ENCODE measurements at places on chromosomes 7 and 10.

DNA sequence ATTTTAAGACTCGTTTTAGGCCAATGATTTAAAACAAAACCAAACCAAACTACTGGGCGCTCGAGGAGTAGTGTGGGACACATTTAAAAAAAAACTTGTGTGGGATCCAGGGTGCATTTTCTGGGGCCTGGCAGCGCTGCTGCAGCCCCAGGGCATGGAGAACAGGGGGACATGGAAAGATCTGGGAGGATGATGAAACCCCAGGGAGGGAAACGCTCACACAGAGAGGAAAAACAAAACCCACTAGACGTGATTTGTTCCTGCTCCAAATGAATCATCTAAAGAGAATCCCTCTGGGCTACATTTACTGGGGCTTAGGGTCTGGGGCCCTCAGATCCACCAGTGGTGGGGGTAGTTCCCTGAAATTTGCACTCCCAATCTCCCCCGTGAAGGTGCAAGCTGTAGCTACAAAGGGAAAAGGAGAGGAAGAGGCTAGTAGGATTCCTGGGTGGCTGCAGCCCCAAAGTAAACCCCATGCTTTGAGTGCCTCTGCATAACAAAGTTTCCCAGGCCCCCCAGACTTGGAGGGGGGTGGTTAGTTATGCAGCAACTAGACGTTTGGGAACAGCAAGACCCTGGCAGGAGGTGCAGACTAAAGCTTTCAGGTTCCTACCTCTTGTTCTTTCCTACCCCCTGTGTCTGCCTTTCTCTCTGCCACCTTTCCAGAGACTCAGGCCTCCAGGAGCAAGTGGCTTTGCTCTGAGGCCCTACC, 14.5 kb upstream of the HOXA13 start:
- DNase-seq = no peak

DNA sequence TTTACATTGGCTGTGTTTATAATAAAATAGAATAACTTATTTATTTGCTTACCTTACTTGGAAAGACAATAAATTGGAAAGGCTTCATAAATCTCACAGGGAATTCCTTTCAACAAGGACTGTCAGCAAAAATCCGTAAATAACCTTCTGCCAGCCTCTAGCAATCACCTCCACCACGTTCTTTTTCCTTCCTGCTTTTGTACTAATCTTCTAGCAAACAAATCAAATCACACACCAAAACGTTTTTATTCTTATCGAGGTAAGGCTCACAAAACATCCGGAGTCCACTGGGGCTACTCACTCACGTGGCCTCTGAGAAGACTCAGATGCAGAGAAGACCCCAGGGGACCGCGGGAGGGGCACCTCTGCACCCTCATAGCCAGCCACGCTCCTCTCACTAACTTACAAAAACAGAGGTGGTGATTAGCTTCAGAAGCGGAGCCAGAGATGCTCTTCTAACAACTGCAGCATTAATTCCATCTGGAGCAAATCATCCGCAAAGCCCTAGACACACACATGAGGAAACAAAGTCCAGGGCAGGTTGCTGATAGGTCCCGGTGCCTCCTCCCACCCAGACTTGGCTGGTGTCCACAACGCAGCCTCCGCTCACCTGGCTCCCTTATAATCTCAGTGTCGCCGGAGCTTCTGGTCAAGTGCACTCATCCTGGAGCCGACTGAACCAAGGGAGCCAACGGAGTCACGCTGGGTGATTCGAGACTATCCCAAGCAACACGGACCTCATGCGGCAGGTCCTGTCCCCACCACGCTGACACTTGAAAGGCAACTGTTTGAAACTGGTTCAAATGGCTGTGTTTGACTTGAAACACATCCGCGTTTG, 22.5 kb downstream of the CTBP2 start:
- no peak for DNase-seq

DNA sequence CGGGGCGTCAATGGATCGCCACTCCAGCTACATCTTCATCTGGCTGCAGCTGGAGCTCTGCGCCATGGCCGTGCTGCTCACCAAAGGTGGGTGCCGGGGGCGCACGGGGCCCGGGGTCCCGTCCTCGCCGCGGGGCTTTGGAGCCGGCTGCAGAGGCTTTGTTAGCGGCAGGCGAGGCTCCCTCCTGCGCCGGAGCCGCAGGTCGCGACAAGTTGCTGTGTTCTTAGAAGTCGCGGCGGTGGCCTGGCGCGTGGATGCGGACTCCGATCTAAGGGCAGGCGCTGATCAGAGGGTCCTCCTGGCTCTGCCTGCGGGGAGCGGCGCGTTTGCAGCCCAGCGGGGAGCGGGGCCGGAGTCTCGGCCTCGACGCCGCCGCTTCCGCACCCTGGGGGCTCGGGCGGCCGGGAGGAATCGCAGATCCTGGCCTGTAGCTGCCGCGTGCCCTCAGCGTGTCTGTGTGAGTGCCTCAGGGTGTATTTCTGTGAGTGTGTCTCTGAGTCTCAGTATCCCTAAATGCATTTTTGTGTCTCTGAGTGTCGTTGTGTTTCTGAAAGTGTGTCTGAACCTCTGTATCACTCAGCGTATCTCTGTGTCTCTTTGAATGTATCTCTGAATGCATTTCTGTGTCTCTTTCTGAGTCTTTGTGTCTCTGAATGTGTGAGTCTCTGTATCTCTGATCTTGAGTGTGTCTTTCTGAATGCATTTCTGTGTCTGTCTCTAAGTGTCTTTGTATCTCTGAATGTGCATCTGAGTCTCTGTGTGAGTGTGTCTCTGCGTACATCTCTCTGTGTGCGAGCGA, 766 bp downstream of the BAMBI start:
- peak; percentile 11 for DNase-seq

GRCh38 chr10:122669842-122670241, 29.8 kb downstream of the C10orf120 start:
- DNase-seq = no peak

- DNase-seq = no peak
Observed at GRCh38 chr10:124083740-124084397, 9.5 kb downstream of the CHST15 start.

- no peak for DNase-seq
Observed at GRCh38 chr7:38681882-38682281, 50.7 kb upstream of the AMPH start.

GRCh38 chr10:48611133-48611532, 6.3 kb upstream of the ARHGAP22 start:
- DNase-seq = no peak

DNA sequence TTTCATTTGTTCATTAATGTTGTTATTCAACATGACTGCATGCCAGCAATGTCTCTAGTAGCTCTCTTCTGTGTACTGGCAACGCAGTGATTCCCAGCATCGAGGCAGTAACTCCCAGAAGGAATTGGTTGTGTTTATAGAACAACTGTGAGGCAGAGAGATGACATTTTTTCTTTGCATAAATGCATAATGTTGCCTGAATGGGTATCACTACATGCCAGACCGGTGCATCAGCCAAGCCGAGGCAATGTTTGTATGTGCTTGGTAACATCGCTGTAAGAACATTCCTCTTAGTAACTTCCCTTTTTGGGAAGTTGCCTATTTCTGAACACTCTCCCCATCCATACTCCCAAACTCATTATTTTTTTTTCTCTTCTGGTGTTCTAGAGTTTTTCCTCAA, 182.9 kb downstream of the HTR7 start:
- DNase-seq = no peak

- no peak for DNase-seq
Observed at GRCh38 chr10:78619115-78619851, 449.5 kb upstream of the ZMIZ1 start.

Data from T-helper 1 cell (primary cell).